CD4-positive, alpha-beta T cell treated with Interleukin-17A for 4 hours (primary cell): ENCODE measurements at places on chromosomes 2 and 18.

GRCh38 chr2:230423851-230424458 lies 8.0 kb downstream of the SP100 start:
- DNase-seq: no peak

DNA sequence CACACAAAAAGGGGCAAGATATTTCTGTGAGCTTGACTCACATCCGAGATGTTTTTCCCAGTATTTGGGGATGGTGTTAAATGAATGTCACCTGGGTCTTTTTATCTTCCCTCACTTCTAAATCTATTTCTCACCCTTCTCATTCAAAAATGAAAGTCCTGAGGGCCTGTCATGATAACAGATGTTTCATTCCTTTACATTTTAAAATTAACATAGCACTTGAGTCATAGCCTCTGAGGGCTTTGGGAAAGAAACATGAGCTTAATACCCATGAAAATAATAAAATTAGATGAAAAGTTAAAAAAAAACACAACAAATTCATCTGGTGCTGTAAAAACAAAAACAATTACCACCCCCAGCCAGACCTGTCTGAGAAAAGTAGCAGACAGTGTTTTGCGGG lies 226.7 kb downstream of the HNMT start:
- DNase-seq: no peak

DNA sequence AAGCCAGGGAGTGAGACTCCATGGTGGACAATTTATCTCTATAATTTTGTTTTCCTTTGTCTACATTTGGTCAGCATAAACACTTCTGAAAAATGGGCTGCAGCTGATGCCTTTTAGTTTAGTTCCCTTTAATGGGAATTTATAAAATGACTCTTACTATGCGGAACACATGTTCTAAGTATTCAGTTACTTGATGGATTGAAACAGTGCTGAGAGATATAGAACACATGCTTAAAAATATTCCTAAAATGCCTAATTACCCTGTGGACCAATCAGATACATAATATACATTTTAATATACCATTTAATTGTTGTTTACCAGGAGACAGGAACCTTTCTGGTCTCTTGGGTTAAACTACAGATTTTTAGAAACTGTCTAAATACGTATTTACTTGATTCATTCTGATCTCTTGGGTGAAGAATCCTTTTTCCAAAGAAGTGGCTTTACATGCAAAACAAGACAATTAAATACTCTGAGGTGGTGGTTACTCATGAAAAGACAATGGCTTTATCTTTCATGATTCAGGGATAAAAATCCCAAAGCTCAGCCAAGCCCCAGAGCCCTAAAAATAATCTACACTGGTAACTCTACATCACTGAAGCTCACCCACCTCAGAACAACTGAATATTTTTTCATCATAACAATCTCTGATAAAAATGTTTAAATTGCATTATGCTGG lies 128.1 kb upstream of the SERTAD2 start:
- DNase-seq: no peak

- DNase-seq: no peak
Measured at GRCh38 chr2:98720286-98720685, 10.6 kb downstream of the MGAT4A start.

DNA sequence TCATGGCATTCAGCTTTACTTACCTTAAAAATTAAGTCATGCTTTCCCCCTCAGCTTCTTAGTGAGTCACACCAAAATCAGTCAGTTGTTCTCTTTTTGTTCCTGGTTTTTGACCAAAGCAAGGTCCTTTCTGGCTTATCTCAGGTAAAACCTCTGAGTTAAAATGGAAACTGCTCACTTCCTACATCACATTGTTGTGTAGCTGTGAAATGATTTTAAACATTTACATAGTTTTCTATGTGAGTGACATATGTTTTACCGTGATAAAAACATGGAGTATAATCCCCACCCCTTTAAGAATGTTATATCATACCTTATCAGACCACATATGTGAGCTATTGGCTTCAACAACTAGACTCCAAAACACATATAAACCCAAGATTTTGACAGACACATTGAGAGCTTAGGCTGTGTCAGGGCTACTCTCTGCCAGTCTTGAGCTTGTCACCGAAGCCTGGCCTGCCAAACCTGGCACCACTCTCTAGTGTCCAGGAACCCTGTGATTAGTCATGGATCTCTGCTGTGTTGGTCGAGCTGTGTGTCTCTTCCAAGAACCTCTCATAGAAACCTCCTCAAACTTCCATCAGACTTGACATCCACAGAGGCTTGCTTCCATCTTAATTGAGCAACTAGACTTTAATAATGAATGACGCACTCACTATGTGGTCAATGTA lies 294.5 kb upstream of the FBXO11 start:
- DNase-seq: no peak

GRCh38 chr2:43045866-43046265 lies 180.5 kb downstream of the ZFP36L2 start:
- no peak for DNase-seq

DNA sequence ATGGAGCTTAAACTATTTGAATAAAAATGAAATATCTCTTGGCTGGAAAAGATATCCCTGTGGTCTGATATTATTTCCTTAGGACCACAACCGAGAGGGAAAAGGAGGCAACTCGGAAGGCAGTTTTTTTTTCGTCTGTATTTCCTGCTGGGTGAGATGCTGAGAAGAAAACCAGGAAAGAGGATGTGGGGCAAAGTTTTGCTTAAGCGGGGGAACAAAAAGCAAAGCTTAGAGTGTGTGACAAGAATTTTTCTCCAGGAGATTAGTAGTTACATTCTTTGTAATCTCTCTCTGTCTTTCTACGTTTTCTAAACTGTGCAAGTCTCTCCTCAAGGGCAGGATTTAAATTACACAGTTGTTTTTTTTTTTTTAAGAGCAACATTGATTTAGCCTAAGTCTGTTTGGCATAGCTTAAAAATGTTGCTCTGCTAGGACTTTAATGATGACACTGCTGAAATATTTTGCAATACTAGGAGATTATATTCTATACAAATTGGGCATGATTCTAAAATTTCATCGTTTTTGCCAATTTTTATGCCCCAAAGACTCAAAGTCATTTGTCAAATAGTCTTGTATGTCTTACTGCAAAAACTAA lies 258.5 kb downstream of the KCNS3 start:
- DNase-seq: no peak

DNA sequence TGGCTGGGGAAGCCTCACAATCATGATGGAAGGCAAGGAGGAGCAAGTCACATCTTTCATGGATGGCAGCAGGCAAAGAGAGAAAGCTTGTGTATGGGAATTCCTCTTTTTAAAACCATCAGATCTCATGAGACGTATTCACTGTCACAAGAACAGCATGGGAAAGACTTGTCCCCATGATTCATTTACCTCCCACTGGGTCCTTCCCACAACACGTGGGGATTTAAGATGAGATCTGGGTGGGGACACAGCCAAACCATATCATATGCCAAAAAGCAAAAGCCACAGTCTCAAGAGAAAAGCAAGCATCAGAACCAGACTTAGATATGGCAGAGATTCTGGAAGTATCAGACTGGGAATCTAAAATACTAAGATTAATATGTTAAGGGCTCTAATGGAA lies 30.0 kb upstream of the SCRN3 start:
- DNase-seq: no peak

DNA sequence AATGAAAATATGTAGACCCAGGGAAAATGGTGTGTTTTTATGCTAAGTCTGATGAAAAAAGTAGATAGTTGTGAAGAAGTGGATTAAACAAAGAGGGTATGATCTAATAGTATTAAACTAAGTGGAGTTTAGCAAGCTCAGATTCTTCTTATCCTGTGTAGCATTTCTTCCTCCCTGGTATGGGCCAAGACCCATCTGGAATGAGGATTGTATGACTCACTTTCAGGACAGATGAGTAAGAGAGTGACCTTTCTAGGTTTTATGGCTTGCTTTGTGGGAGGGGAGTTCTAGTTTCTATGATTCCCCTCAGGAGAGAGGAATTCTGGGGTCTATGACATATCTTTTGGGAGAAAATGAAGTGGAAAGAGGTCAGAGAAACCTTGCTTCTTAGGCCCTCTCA lies 550.1 kb downstream of the SPAG16 start:
- no peak for DNase-seq

GRCh38 chr2:235043762-235044500 lies 92.1 kb downstream of the SH3BP4 start:
- DNase-seq: no peak
